NCI-H774 (cell line): ENCODE measurements at places on chromosomes 2 and 18.

DNA sequence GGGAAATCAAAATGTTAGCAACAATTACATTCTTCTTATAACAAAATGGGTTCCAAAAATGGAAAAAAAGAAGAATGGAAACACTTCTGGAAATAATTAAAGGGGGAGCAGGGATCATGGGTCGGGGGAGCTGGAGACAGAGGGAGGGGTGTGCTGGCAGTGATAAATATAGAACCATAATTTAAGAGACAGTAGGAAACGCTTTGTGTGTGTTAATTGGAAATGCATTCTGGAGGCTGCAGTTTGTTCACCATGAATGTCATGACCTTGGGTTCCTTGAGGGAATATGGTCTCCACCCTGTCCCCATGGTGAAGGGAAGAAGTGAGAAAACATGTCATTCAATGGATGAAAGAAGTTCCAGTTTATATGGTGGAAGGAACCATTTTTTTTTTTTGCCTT, 540.7 kb downstream of the TNS1 start:
- DNase-seq, result no peak

DNA sequence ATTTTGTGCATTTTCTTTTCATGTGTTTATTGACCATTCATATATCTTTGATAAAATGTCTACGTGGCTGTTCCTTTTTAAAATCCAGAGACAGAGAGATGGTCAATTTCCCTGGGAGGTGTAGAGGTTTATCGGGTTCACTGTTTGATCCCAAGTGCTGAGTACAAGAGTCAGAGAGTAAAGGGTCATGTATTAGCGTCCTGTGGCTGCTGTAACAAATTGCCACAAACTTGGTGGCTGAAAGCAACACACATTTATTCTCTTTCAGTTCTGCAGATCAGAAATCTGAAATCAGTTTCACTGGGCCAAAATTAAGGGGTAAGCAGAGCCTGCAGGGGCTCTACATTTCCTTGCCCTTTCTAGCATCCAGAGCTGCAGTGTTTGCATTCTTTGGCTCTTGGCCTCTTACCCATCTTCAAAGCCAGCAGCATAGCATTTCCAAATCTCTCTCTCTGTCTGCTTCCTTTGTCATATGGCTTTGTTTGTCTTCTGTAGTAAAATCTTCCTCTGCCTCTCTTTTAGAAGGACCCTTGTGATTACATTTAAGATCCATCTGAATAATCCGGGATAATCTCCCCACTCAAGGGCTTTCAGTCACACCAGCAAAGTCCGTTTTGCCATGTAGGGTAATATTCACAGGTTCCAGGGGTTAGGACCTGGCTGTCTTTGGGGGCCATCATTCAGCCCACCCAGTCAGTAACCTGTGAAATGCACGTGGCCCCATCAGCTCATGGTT, 49.9 kb downstream of the TMEM17 start:
- DNase-seq, result no peak

- DNase-seq, result no peak
Observed at GRCh38 chr18:63152096-63152495, 167.5 kb downstream of the BCL2 start.

DNA sequence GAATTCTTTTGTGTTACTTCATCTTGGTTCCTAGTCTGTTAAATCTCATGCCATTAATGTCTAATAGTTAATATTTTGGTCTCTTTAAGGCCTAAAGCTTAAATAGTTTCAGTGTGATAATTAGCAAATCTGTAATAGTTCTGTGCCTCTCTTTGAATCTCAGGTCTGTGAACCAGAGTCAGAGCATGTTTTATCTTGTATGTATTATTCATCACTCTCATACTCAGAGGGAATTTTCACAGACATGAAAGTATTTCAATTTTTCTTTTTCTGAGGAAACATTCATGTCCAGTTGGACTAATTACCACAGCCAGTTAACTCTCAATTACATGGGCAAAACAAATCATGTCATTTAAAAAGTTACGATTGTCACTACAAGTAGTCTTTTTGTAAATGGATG, 931.9 kb upstream of the SLC39A10 start:
- DNase-seq, result no peak

DNA sequence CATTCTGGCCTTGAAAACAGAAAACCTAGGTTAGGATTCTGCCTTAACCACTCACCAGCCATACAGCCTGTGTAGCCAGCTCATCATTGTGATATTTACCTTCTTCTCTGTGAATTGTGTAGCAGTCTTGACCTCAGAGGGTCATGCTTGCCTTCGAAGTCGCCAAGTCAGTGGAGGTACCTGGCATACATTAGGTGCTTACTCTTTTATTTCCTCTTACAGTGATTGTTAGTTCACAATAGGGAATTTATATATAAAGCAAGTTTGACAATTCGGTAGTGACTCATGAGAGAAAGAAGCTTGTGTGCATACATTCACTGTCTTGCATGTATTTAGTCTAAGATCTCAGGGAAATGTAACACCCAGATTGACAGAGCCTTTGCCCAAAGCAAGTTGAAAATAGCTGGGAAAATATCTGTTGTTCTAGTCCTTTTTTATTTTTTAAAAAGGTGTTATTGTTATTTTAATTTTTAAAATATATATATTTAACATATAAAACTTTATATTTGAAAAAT, 290.6 kb downstream of the PTGR3 start:
- no peak for DNase-seq

DNA sequence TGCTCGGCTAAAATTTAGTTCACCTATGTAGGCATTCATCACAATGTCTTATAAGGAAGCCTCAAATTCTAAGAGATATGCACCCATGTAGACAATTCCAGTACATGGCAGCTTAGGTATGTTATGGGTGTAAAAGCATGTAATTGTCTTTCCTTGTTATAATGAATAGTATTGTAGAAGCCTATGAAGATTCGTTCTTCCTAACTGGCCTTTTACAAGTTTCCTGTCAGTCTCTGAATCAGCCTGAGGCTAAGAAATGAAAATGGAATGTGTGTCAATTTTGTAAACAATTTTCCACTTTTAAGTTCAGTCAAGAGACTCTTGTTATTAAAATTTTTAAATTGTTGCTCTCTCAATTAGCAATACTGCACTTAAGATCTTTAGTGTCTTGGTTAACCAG, 189.9 kb upstream of the GALNT5 start:
- DNase-seq, result no peak

DNA sequence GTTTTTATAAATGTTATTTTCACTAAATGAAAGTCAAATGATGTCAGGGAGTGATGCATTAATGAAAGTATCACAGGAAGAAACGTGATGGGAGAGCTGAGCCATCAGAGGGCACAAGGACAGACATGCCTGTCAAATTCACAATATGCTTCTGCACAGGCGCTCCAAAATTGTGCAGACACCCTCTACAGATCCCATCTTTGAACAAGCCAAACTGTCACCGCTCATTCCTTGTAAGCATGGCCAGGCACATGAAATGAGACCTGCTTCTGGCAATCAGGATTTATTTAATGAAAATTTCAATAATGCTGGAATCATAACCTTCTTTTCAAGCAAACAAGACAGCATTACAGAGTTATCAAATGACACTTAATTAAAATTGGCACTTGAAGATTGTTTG, 20.4 kb upstream of the FSHR start:
- DNase-seq, result no peak

DNA sequence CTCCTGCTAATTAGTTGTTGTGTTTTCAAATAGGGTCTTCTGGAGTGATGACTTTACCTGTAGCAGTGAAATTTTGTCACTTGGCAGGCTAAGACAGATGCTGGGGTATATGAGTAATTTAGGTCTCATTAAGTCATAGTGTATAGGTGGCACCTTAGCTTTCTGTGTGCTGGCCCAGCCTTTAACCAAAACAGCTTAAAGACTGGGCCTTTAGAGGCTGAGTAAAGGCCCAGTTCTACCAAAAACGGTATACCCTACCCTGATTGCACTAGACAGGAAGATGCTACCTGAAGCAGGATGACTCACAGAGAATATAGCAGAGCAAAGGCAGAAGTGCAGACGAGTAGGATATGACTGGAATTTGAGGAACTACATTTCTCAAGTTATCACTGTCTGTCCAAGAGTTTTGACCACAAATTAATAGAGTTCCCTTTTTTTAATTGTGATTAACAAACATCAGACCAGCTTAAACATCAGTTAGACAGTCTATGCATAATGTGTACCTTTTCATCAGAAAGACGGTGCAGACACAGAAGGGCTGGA, 337.9 kb upstream of the SALL3 start:
- DNase-seq, result no peak

DNA sequence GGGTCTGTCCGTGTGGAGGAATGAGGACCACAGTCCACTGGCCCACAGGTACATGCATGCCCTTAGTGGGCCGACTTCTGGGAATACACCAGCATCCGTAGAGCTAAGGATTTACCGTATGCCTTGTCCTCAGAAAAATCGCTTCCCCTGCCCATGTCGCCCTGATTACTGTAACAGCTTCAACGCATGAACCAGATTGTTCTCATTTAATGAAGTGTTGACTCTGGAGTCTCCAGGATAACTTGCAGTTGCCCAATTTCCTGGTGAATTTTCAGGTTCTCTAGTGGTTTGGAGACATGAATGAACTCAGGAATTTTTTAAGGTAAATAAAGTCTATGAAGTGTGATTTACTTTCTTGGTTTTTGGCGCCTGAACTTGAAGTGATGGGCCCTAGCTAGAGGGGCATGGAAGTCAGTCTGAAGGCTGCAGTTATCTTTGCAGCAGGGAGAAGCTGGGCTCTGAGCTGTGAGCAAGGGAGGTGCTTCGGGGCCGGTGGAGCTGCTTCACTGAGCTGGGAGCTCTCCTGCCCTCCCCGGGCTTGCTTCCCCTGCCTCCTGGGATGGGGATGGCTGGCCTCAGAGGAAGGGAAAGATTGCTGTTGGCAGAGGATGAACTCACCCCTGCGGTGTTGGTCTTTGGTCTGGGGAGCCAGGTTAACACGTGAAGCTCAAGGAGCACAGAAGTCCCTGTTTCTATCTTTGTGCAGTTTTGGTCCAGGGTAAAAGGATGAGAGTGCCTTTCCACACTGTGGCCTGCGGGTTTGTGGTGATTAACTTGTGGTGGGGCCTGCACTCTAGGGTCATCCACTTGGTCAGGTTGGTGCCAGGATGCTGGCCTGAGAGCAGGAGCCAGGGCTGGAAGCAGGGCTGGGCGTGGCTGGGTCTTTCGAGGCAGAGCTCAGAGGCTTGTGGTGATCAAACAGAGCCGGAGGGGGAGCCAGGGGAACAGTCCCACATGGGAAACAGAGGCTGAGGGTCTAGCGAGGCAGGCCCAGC, 28.1 kb downstream of the TCF7L1 start:
- no peak for DNase-seq

DNA sequence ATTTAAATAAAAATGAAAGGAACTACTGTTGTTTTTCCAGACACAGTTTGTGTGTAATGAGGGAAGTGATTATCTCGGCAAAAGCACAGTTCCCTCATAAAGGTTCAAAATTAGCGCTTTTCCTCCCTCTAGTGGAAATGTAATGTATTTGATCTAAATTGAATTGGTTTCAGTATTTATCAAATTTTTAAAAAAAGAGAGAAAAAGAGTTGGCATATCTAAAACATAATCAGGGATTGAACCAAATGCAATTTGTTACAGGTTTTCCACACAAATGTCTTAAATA, 37.5 kb downstream of the CMPK2 start:
- DNase-seq, result no peak

DNA sequence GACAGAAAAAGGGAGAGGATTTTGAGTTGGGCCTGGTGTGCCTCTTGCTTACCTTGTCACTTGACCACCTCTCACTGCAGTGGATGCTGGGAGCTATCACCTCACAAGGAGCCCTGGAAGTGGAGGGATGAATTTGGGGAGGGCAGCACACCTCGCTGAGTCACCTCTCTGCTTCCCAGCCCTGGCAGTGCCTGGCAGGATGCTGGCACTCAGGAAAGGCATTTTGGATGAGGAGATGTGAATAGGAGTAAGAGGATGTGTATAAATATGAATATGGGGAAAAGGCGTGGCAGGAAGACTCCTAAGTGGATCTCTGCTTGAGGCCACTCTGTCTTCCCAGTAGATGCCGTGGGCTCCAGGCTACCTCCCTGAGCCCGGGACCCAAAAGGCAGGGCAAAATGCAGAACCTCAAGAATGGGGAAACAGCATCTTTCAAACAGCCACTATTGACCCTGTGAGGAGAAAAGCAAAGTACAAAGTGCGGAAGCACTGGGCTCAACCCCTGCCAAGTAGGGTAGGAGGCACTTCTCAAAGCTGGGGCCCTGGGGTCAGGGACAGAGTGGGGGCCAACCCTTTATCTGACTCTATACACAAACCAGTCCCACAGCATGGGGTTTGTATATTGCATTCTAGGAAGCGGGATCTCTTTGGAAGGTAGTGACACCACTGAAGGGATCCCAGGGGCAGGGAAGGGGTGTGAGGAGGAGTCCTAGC, 164.5 kb upstream of the GLI2 start:
- no peak for DNase-seq

- no peak for DNase-seq
Observed at GRCh38 chr2:215137741-215138340, 585 bp downstream of the ABCA12 start.

DNA sequence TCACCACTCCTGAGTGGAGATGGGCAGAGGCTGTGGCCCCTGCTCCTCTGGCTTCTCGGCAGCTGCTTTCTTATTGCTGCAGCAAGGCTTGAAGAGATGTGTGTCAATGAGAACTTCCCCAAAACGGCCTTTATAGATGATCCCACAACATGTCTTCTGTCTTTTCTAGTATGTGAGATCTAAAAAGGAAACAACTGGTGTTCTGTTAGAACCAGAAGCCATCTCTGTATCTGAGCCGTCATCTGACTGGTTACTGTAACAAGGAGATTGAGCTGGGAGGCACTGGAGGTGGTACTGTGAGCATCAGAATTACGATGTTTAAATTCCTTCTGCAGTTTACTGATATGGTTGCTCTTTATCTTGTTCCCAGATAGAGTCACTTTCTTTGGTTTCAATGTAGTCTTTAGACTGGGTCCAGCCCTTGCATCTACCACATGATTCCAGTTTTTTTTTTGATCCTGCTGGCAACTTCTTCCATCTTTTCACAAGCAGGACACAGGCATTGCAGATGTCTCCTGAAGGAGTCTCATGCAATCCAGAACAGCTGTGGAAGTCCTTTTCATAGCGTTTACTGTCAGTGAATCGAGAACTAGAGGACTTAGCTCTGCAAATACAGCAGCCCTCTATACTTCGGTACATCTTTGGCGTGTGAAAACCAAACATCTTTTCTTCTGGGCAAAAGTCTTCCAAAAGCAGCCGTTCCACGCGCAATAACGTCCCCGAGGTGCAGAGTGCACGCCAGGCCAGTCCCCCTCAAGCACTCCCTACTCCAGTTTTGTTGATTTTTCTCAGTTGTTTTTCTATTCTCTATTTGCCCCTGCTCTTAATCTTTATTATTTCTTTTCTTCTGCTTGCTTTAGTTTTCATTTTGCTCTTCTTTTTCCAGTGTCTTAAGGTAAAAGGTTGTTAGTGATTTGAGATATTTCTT, 29.7 kb downstream of the TAF4B start:
- DNase-seq, result no peak

- no peak for DNase-seq
Observed at GRCh38 chr2:172870396-172870795, 134.8 kb downstream of the RAPGEF4 start.

- no peak for DNase-seq
Observed at GRCh38 chr2:26649322-26649721, 8.2 kb upstream of the CIB4 start.
